Fibroblast of skin of left biceps (primary cell): ENCODE measurements at places on chromosomes 6 and 20.

DNA sequence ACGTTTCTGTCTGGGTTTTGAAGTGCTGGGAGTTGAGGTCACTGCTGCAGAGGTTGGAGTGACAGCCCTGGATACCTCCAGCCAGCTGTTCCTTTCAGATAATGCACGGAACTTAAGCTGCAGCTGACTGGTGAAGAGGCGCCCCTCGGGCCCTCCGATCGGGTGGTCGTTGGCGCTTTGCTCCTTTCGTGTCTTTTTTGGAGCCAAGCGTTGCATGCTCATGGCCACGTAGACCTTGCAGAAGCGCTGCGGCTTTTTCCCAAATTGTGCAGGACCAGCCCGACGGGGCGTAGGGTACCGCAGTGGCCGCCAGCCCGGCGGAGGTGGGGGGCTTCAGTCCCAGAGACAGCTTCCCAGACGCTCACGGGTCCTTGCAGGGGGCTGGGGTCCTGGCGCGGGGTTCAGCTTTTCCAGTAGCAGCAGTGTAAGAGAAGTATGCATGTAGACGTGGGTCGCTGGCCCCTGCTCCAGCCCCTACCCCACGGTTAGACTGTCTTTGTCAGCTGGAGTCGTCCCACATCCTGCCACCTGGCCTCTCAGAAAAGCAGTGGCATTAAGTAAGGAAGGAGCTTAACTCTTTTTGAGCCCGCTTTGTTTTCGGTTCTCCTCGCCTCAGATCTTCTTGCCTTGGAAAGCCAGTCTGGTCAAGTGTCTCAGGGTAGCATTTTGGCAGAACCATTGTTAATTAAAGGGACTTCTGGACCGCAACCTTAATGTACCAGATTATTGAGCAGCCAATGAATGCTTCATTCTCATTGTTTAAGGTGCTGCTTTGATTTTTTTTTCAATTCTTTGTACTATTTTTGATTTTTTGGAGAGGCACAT, 838 bp downstream of the TNFAIP3 start:
- DNase-seq: no peak

GRCh38 chr20:50562262-50562701, 52.1 kb downstream of the PTPN1 start:
- no peak for DNase-seq

DNA sequence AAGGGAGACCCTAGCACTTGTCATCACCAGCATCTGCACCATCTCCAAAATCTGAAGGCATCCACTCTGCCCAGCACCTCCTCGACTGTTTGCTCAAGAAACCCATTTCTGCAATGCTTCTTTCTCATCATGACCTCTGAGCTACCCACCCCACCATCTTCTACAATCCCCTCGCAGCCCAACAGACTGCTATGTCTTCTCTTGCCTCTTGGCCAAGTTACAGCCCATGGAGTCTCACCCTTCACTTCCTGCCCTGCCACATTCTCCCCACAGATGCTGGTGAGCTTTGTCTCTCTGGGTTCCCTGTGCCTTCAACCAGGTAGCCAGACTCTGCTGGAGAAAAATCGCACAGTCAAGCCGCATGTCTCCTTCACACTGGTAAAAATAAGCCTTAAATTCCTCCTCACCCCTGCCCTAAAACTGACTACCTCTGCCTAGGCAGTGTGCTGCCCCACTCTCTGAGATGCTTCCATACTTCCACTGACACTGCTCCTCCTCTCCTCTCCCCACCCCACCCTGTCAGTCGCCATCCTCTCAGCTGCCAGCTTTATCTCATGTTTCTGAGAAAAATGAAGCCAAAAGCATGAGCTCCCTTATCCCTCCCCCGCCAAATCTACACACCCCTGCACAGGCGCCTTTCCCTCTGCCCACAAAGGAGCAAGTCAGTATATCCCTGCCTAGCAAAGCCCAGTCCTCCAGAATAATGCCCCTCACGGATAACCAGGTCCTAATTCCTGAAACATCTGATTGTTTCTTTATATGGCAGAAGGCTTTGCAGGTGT, 2.3 kb upstream of the TXNDC5 start:
- no peak for DNase-seq

- no peak for DNase-seq
Measured at GRCh38 chr6:125794342-125795137, 3.8 kb downstream of the NCOA7 start.

GRCh38 chr20:38620441-38620840, 18.8 kb downstream of the ARHGAP40 start:
- no peak for DNase-seq

DNA sequence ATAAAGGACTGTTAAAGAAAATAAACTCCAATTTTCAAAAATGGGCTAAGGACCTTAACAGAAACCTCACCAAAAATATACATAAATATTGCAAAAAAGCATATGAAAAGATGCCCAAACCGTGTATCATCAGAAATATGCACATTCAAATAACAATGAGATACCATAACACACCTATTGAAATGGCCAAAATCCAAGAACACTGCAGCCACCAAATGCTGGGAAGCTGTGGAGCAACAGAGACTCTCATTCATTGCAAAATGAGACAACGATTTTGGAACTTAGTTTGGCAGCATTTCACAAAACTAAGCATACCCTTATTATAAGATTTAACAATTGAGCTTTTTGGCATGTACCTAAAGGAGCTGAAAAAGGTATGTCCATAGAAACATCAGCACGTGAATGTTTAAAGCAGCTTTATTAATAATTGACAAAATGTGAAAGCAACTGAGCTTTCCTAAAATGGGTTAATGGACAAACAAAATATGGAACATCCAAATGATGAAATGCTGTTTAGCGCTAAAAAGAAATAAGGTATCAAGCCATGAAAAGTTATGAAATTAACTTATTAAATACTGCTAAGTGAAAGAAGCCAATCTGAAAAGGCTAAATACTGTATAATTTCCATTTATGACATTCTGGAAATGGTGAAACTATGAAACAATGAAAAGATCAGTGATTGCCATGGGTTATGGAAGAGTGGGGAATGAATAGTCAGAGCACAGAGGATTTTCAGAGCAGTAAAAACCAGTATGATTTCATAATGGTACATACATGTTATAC, 592.6 kb upstream of the ADGRB3 start:
- no peak for DNase-seq

- DNase-seq: peak; percentile 1
Measured at GRCh38 chr20:19583532-19584175, 174.4 kb upstream of the RIN2 start.

DNA sequence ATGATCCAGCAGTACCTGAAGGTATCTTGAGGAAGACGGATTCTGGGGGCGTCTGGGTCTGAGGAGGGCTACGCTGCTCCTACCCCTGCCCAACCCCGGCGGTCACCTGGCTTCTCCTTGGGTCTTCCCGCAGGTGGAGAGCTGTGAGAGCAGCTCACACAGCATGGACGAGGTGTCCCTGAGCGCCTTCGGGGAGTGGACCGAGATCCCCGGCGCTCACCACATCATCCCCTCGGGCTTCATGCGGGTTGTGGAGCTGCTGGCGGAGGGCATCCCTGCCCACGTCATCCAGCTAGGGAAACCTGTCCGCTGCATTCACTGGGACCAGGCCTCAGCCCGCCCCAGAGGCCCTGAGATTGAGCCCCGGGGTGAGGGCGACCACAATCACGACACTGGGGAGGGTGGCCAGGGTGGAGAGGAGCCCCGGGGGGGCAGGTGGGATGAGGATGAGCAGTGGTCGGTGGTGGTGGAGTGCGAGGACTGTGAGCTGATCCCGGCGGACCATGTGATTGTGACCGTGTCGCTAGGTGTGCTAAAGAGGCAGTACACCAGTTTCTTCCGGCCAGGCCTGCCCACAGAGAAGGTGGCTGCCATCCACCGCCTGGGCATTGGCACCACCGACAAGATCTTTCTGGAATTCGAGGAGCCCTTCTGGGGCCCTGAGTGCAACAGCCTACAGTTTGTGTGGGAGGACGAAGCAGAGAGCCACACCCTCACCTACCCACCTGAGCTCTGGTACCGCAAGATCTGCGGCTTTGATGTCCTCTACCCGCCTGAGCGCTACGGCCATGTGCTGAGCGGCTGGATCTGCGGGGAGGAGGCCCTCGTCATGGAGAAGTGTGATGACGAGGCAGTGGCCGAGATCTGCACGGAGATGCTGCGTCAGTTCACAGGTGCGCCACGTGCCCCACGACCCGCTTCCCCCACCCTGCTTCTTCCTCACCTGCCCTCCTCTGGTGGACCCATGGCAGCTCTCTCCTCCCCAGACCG, 166.9 kb upstream of the RNF24 start:
- no peak for DNase-seq

DNA sequence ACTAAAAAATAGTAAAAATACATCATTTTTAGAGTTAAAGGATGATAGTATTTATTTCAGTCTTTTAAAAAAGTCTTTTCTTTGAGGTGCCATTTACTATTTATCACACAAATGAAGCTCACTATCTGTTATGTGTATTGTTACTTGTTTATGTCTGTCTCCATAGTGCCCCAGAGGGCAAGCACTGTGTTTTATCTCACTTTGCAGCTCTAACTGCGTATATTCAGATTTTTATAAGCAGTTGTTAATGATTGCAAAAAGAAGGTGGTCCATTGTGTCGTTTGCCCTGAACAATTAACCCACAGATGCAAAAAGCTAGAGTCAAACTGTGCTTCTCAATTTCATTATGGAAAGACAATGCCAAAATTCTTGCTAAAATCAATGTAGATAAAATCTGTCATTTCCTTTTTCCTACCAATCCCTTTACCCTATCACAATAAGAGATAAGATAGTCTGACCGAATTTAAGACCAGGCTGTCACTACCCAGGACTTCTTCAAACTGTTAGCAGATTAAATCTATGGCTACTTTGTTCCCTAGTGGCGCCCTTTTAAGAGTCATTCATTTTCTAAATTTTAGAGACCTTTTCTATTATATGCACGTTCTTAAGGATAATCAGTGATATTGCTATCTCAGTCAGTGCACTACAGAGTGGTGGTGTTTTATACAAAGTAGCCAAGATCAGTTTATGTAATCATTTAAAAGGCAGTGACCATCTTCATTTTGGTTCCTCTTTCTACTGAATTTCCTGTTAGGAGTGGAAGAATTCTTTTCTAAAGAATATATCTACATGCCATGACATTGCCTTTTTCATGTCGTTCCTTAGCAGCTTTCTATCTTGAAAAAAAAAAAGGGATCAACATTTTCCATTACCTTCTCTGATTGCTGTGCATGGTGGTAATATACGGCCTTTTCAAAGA, 133.1 kb upstream of the PRDM1 start:
- no peak for DNase-seq

DNA sequence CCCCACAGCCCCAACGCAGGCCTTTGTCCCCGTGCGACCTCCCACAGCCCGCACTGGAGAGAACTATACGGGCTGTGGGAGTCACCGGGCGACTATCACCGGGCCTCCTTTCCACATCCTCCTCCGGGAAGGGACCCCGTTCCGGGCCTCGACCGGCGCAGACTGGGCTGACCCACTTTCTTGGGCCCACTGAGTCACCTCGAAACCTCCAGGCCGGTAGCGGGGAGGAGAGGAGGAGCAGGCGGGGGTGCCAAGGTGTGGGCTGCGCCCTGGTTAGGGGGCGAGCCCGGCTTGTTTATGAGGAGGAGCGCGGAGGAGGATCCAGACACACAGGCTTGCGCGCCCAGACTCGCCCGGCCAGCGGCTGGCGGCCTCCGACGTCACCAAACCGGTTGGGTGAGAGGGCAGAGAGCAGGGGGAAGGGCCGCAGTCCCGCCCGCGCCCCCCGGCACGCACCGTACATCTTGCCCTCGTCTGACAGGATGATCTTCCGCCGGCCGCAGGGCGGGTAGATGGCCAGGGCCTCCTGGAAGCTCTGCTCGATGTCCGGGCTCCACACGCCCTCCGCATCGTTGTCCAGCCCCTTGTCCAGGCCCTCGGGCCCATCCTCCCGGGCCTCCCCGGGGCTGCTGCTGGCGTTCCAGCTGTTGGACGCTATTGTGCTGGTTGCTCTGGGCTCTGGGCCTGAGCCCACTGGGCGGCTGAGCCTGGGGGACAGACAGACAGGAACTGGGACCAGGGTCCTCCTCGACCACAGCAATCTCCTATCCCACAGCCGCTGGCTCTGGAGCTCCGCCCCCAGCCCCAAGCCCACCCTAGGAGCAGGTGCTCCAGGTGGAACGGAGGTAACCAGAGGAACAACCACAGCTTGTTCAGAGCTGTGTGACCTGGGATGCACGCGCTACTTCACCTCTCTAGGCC, 10.6 kb downstream of the TEAD3 start:
- no peak for DNase-seq

- no peak for DNase-seq
Measured at GRCh38 chr6:19838442-19839236, 1.5 kb downstream of the ID4 start.

GRCh38 chr6:91088515-91088914, 501.6 kb upstream of the MAP3K7 start:
- no peak for DNase-seq

- DNase-seq: no peak
Measured at GRCh38 chr20:33061658-33062028, 7.9 kb downstream of the BPIFB3 start.

DNA sequence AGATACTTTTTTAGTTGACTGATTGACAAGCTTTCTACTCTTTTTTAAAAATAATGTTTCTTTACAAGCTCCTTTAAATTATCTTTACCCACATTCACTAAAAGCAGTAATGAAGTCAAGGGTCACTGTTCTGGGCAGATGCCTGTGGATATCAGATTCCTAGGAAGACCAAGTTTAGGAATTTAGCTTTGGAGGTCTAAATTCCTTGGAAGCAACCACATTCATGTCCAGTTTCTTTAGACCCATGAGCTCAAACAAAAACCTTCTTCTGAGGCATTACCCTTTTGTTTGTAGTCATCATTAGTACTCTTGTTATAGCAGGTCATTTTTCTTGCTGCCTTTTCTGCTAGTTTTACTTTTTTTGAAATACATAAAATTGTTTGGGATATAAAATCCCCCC, 462.9 kb upstream of the JAG1 start:
- DNase-seq: no peak

GRCh38 chr6:160462551-160463109, 114.5 kb downstream of the SLC22A3 start:
- DNase-seq: peak; percentile 61

DNA sequence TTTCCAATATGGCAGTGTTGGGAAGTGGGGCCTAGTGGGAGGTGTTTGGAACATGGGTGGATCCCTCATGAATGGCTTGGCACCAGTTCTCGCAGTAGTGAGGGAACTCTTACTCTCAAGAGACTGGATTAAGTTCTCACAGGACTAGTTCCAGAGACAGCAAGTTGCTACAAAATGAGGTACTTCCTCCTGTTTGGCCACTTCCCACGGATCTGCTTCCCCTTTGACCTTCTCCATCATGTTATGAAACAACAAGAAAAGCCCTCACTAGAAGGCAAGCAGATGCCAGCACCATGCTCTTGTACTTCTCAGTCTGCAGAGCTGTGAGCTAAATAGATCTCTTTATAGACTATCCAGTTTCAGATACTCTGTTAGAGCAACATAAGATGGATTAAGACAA, 3.1 kb downstream of the RSPH3 start:
- DNase-seq: no peak

GRCh38 chr6:110329714-110330436, 28.3 kb downstream of the METTL24 start:
- DNase-seq: no peak
